D721Med (cell line): ENCODE measurements at places on chromosomes 3 and 15.

- no peak for DNase-seq
Observed at GRCh38 chr3:120497818-120498217, 47.0 kb upstream of the FSTL1 start.

DNA sequence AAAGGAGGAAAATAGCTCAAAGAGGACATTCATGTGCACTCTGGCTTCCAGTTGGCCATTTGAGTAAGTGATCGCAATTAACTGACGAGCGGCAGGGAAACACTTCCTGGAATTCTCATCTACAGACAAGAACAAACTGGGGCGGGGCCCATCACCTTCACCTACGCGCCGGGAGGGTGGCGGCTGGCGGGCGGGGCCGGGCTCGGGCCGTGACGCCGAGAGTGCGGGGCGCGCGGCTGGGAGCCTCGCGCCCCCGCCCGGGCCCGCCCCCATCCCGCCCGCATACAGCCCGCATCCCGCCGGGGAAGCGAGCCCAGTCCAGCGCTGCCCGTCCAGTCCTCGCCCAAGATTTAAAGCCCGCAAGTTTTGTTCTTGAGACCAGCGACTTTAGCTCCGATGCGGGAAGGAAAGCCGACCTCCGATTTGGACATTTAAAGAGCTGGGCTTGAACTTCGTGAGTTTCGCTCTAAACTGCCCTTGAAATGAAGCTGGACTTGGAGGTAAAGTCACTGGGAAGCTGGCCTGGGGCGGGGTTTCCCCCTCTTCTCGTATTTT is at the start of gene B3GNT5:
Gene B3GNT5, plus strand, starts transcription at position 281 of the 555 bp plus-strand sequence. CDS start 16,546 bp downstream, outside the sequence.
- no peak for DNase-seq

- DNase-seq = no peak
Observed at GRCh38 chr3:131079086-131079485, 52.4 kb downstream of the NEK11 start.

DNA sequence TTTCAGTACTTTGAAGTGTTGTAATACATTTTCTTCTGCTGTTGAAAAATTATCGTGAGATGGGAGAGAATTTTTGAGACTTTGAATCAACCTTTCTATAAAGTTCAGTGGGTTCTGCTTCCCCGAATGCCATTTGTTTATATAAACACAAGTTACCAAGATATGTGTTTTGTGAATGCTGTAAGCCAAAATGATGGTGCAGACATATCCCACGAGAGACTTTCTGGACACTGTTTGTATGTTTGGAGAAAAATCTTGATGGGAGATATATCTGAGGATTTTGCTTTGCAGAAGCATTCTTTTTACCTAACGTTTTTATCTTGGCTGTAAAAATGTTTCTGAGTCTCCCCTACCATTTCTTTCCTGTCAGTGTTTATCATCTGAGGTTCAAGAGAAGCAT is 526.6 kb upstream of the ZNF717 start:
- DNase-seq = no peak

- DNase-seq = no peak
Observed at GRCh38 chr15:48596415-48596814, 49.1 kb downstream of the FBN1 start.
